Activated naive CD8-positive, alpha-beta T cell treated with anti-CD3 and anti-CD28 coated beads, Interleukin-2, amount 10 ng/mL, durations not matched to agents 7 days and 5 days (primary cell): ENCODE measurements at places on chromosomes 2 and 18. TPM values are rescaled to one million over a fixed set of nuclear protein-coding genes. Genes with fewer than 3 reads are reported as not detected.

IL1R2 gene
- total RNA-seq = 0.53 TPM

NPAS2 gene
- 4.2 TPM for total RNA-seq

CCDC138 gene
- 8.4 TPM for total RNA-seq

ICOS gene
- 32.0 TPM for total RNA-seq

GAL3ST2 gene
- 0.22 TPM for total RNA-seq

DSG4 gene
- total RNA-seq = not detected

ESPNL gene
- 0.09 TPM for total RNA-seq

C2orf78 gene
- not detected for total RNA-seq

SULT1C4 gene
- not detected for total RNA-seq

UGT1A10 gene
- not detected for total RNA-seq

LAMA1 gene
- not detected for total RNA-seq

GALNT1 gene
- total RNA-seq = 33.1 TPM

SLC9A4 gene
- 0.06 TPM for total RNA-seq

KCNG3 gene
- not detected for total RNA-seq

GRHL1 gene
- total RNA-seq = 0.43 TPM

LRP1B gene
- not detected for total RNA-seq

EFR3B gene
- 0.08 TPM for total RNA-seq

LINC00305 gene
- not detected for total RNA-seq

CXCR1 gene
- total RNA-seq = 0.19 TPM

GALR1 gene
- not detected for total RNA-seq

UPP2 gene
- total RNA-seq = not detected

CPO gene
- total RNA-seq = not detected

ADAM23 gene
- 3.1 TPM for total RNA-seq

CD226 gene
- 50.9 TPM for total RNA-seq

ERICH2 gene
- not detected for total RNA-seq

TFPI gene
- total RNA-seq = not detected

STARD6 gene
- total RNA-seq = not detected

PRKAG3 gene
- not detected for total RNA-seq

ABCG5 gene
- total RNA-seq = not detected

REG3G gene
- not detected for total RNA-seq

LOXL3 gene
- 0.42 TPM for total RNA-seq

IL36B gene
- total RNA-seq = not detected

TACR1 gene
- not detected for total RNA-seq

EPB41L3 gene
- 1.9 TPM for total RNA-seq
